Chondrocyte (in vitro differentiated cells): ENCODE measurements at places on chromosomes 12 and 14. TPM values are rescaled to one million over a fixed set of nuclear protein-coding genes. Genes with fewer than 3 reads are reported as not detected.

P2RX7 gene
- 0.39 to 1.00 TPM (median 0.47 TPM) in 3 replicates for total RNA-seq

ENDOU gene
- not detected in 3 replicates for total RNA-seq

NCKAP5L gene
- 36.3 to 47.6 TPM (median 46.0 TPM) in 3 replicates for total RNA-seq

ATXN7L3B gene
- 24.3 to 25.8 TPM (median 25.1 TPM) in 3 replicates for total RNA-seq

RFX4 gene
- not detected in 3 replicates for total RNA-seq

SERPINA12 gene
- total RNA-seq: not detected in 3 replicates

GPR65 gene
- total RNA-seq: not detected in 3 replicates

TSPAN9 gene
- total RNA-seq: 50.4 to 98.1 TPM (median 54.4 TPM) in 3 replicates

BIN2 gene
- not detected in 3 replicates for total RNA-seq
